Left colon (tissue), 2 donors: ENCODE measurements at places on chromosomes 13 and 19.
A peak's percentile ranks its signal among the peaks of the same experiment; 100 is the strongest.

GRCh38 chr13:94119360-94119936 lies 360.0 kb downstream of the DCT start:
- DNase-seq = peak; percentile 66

GRCh38 chr13:39776439-39776838 lies 121.0 kb downstream of the COG6 start:
- DNase-seq = no peak

DNA sequence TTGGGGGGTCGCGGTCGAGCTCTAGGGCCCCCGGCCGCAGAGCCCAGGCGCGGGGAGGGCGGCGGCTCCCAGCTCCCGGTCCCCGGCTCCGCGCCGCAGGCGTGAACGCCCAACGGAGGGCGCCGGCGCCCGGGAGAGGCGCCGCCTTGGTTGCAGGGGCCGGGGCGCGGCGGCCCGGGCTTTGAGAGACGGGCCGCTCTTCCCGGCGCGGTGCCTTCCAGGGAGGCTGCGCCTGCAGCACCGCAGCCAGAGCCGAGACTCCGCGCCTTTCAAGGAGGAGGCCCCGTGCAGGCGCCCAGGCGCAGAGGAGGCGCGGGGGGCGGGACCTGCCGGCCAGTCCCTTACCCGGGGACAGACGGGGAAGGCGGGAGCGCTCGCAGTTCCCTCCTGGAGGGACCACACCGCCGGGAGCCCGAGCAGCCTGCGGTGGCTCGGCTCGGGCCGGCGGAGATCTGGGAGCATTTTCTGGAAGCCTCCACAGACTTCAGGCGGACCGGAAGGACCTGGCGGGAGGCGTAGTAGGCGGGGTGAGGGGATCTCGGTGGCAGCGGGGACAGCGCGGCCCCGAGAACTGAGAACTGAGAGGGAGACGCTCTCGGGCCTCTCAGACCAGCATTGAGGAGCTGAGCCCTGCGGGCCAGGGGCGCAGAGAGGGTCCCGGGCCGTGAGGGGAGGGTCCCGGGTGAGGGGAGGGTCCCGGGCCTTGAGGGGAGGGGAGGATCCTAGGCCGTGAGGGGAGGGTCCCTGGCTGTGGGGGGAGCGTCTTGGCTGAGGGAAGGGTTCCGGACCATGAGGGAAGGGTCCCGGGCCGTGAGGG lies 25.5 kb upstream of the MCF2L start:
- peak; percentile 54 for DNase-seq

DNA sequence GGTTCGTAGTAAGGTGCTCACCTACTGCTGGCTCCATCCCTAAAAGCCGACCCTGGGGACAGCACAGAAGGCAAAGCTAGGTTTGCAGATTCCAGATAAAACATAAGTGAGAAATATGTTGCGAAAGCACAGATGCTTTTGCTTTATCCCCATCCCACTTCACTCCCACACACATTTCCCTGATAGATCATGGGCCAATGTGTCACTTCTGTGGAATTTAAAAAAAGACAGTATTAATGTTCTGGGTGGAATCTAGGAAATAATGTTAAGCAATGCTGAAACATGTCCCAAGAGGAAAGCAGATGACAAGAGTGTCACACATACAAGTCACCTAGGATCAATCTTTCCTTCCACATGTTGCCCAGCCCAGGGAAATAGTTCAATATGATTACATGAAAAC lies 661.0 kb upstream of the MIR17HG start:
- no peak for DNase-seq

DNA sequence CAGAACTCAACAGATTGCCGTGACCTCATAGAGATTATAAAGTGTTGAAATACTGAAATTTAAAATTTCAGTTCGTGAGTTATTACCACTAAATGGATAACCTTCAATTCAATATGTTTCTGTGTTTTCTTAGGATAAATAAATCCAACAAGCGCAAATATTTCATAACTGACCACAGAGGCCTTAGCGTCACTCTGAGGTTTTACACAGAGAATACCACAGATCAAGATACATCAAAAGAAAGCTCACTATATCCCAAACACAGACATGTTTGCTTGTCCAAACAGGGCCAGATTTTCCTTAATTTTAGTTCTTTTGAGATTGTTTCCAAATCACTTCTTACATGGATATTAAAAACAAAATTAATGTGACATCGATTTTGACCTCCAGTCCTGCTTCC lies 235.8 kb downstream of the EFNB2 start:
- no peak for DNase-seq

- no peak for DNase-seq
Measured at GRCh38 chr13:103178986-103179943, 113.0 kb upstream of the SLC10A2 start.
